ENCODE measurements at places on chromosomes 13 and 19.

DNA sequence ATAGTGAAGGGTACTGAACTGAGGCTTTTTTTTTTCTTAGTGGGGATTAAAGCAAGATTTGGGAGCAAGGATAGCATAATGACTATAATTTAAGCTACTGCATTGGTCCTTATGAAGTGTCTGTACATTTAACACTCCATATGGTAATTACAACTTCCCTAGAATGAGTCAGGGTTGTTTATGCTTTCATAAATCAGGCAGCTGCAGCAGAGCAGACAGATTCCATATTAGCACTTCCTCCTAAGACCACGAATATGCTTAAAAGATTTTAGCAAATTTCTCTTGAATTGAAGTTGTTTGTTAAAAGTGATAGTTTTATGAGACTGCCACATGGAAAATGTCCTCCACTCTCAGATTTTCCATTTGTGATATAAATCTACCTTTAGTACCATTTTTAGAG, 401.1 kb upstream of the SPRY2 start:
- DNase-seq, result no peak

DNA sequence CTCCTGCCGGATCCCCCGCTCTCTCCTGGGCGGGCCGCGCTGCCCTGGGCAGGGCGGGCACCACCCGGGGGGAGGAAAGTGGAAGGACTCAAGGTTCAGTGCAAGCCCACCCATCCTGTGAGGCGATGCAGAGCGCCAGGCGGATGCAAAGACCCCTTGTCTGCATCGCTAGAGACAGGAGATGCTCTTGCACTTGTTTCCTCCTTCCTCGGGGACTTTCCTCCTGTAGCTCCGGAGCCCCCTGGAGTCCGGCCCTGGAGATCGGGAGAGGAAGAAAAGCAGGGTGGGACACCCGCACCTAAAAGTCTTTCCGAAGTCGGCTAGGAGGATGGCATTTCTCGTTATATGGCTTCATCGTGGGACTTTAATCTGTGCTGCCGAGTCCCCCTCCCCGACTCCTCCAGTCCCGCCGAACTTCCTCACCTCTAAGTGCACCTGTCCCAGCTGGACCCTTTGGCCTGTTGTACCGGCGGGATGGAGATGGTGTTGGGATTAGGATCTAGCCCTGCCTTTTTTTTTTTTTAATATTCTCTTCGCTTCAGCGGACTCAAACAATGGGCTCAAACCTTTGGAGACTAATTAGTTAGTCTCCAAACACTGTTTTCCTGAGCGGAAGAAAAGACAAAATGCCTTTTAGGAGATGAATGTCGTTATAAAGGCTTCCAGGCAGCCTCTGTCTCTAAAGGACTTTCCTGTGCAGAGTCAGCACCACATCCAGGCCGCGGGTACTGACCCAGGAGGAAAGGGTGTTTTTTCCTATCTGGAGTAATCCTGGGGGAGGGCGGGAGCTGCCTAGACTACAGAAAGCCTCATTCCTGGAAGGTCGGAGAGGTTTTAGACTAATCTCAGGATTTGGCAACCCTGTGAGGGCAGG, 725 bp downstream of the FAM124A start:
- peak; percentile 83 for DNase-seq

GRCh38 chr19:14052470-14052869, 9.4 kb downstream of the PALM3 start:
- no peak for DNase-seq

GRCh38 chr13:105642511-105642958, 892.9 kb downstream of the EFNB2 start:
- DNase-seq, result no peak

DNA sequence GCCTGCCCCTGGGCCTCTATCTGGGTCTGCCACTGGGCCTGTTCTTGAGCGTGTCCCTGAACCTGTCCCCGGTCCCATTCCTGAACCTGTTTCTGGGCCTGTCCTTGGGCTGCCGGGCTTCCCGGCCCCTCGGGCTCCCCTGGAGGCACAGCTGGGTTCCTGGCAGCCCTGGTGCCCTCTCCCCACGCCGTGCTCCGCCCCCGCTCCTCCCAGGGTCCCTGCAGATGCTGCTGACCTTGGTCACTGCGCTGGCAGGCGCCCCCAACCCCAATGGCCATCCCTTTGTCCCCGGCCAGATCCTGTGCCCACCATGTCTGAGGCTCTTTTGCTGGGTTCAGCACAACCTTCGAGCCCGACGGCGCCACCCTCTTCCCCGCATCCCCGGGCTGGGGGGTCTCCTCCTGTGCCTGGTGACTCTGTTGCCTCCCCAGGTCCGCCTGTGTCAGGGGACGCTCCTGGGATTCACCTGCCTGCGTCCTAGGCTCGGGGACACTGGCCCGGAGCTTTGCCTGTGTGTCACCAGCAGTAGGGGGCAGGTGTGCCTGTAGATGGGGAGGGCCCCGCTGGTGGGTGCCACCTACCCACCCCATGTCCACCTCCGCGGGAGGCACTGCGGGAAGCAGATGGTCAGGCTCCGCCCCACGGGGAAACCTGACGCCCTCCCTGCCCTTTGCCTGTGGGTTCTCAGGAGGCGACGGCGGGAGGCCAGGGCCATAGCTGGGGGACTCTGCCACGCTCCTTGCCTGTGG, 41.0 kb upstream of the GRTP1 start:
- no peak for DNase-seq

- peak; percentile 43 for DNase-seq
These were observed 6.3 kb upstream of the DNAAF3 start for GRCh38 chr19:55172741-55173140.

- no peak for DNase-seq
These were observed 5.0 kb downstream of the ZNF551 start for GRCh38 chr19:57686727-57687126.

GRCh38 chr13:26601669-26602068, 44.2 kb downstream of the WASF3 start:
- no peak for DNase-seq

- DNase-seq, result no peak
These were observed 53.9 kb upstream of the OBI1 start for GRCh38 chr13:78712831-78713230.

- DNase-seq, result no peak
These were observed 74.3 kb upstream of the UBL3 start for GRCh38 chr13:29924482-29925350.

DNA sequence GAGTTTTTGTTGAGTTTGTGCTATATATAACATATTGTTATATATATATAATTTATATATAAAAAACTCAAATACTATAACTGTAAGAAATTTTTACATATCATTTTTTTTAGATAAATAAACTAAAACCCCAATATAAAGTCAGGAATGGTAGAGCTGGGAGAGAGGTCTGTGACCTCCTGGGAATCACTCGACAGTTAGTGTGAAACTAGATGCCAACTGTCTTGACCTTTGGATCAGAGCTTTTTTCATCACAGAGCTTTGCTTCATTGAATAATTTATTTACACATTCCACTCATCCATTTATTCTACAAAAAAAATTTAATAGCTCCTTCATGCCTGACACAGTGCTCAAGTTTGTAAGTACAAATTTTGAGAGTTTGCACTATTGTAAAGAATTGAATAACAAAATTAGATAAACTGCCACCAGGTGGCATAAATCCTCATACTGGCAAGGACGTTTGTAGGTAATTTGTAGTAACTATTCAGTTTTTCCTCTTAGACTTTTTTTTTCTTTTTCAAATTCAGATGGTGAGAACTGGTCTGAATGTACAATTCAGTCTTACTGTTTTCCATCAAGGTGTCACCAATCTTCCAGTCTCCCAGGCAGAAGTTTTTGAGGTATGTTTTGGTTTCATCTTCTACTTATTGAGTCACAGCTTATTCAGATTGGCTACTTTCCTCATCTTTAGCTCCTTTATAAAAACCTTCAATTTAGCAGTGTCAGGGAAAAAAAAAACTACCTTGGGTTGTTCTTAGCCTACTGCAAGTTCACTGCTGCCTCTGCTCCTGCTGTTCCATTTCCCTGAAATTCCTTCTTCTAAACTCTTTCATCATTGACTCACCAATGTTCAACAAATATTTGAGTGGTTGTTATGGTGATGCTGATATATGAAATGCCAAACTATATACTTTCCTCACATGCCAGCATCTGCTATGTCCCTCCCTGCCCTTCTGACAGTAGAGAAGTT, 28.7 kb downstream of the LACC1 start:
- peak; percentile 53 for DNase-seq

DNA sequence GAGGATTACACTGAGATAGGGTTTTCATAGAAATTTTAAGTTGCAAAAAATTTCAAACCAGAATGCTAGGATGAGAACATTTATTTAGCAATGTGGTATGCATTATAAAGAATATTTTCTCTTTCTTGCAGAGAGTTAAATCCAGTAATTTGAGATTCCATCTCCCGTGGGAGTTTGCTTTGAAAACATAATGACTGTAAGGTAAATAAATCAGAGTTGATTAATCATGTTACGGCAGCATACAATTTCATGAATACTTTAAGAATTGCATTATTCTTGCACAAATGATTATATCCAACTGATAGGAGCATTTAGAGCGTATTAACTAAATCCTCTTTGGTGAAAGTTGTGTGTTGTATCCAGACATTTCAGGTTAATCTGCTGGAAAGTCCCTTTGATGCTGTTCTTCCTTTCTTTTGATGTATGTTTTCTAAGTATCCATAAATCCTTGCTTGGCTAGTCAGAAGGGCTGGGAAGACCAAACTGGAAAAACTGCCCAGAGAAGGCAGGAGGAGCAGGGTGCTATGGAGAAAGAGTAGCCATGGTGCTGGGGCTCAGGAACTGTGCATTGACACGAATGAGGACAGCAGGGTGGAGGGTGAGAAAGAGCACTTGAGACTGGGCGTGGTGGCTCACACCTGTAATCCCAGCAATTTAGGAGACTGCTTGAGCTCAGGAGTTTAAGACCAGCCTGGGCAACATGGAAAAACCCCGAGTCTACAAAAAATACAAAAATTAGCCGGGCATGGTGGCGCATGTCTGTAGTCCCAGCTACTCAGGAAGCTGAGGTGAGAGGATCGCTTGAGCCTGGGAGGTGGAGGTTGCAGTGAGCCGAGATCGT, 4.8 kb upstream of the GJA3 start:
- no peak for DNase-seq

GRCh38 chr13:73000027-73000674, 58.7 kb upstream of the KLF5 start:
- DNase-seq, result no peak

DNA sequence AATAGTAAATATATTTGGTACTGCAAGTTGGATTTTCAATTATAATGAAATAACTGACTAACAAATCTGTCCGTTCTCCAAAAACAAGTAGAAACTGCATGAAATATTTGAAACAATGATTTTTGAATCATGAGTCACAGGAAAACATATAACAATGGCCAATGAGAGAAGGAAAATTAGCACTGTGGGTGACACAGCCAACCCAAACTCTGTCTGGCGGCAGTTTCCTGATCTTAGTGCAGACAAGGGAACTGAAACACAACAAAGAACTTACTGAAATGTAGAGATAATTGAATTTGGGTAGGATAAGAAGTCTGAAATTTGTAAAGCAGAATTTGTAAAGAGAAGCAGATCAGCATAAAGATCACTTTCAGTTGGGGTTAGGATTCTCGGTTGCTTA, 2743.3 kb upstream of the PCDH20 start:
- no peak for DNase-seq

DNA sequence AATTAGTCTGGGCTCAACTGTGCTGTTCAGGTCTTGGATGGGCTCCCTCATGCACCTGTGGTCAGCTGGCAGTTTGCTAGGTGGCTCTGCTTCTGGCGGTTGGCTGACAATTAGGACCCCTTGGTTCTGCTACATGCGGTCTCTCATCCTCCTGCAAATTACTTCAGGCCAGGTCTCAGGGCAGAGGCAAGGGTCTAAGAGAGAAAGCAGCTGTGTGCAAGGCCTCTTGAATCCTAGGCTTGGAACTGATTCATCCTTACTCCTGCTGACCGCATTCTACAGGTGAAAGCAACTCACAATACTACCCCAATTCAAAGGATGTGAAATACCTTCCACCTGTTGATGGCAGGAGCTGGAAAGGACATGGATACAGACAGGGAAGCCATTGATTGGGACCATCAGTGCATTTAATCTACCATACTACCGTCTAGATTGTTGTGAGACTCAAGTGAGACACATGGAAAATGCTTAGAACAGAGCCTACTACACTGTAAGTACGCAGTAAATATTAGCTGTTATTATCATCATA, 19.1 kb downstream of the CBY2 start:
- DNase-seq, result no peak

DNA sequence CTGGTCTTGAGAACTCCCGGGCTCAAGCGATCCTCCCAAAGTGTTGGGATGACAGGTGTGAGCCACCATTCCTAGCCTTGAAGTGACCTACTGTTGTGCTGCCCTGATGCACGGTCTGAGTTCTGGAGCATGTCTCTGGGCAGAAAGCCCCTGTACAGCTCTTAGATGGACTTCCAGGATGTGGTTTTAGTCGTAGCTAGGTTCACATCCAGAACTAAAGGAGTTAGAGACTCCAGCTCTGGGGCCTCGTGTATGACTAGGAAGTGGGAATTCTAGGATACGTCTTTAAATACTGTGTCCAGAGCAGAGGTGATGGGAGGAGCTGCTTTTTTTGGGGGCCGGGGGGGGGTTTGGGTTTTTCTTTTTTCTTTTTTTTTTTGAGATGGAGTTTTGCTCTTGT, 12.2 kb downstream of the UPF1 start:
- DNase-seq, result no peak

GRCh38 chr13:100673713-100674571, 653 bp downstream of the TMTC4 start:
- DNase-seq, result no peak

GRCh38 chr19:38070573-38070972, 153.4 kb downstream of the DPF1 start:
- DNase-seq, result no peak

GRCh38 chr13:112671359-112671758, 18.5 kb upstream of the ATP11A start:
- DNase-seq, result no peak

DNA sequence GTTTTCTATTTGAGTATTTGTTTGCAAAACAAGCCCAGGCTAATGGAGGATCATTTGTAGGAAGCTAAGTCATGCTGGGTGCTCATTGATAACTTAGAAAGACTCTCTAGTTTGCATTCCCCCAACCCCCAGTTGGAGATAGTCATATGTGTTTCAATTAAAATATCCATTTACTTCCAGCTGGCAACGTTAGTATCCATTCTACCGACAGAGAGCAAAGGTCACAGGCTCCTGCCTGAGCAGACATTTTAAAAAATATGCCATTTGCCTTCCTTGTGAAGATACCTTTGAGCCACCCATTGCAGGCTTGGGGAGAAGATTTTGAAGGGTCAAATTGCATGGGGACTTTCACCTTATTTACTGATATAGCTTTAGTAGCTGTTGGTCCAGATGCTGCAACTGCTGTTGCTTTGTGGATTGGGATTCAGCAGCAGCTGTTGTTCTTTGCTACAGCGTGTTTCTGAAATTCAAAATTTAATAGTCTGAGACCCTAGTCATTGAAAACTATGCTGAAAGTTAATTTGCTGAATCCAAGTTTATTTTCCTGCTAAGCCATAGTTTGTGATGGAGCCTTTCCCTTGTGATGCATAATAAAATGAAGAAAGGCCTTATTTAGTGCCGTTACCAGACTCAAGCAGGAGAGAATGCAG, 335.1 kb downstream of the GPC6 start:
- no peak for DNase-seq

GRCh38 chr19:8262431-8262830, 45.7 kb downstream of the CD320 start:
- DNase-seq, result no peak

- no peak for DNase-seq
These were observed 38.7 kb downstream of the SLC7A1 start for GRCh38 chr13:29556742-29557141.

- DNase-seq, result no peak
These were observed 3.8 kb downstream of the C13orf46 start for GRCh38 chr13:113969973-113970611.

- DNase-seq, result no peak
These were observed 36.4 kb downstream of the SLC10A2 start for GRCh38 chr13:103029798-103030197.

All from retina (tissue), 1 donor.